Amygdala (tissue), 56 donors: ENCODE measurements at places on chromosomes 6 and 20.
A peak's percentile ranks its signal among the peaks of the same experiment; 100 is the strongest.

DNA sequence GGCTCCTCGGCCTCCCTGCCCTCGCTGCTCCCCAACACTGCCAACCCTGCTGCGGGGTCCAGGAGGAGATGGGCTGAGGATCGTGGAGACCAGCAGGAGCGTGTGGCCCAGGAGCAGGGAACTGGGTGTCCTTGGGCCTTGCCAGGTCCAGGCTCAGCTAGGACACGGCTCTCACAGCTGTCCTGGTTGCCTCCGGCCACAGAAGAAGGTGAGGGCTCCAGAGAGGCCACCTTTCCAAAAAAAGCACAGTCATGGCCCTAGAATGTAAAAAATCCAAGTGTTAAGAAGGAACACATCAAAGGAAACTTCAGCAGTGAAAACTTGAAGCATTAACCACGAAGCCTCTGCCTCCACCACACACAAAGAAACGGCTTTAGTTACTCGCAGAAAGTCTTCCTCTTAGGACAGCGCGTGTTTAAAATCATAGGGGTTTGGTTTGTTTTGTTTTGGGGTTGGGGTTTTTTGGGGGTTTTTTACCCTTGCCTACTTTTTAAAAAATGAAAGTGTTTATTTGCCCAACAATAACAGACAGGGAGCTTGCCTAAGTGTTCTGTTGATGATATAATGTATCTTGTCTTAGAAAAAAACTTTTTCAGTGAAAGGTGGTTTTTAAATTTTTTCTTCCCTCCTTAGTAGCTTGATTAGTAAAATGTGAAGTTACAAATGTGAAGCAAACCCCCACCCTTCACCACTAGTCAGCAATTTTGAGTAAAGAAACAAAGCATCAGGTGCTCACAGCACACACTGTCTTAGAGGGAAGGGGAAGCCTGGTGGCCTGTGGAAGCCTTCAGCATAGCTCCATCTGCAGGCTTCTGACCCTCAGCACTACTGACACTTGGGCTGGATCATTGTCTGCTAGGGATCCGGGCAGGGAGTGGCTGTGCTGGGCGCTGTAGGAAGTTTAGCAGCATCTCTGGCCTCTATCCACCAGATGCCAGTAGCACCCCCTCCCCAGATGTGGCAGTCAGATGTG is 60.0 kb downstream of the PTPN1 start:
- no peak for DNase-seq

- no peak for DNase-seq
Measured at GRCh38 chr6:11653028-11653583, 115.6 kb downstream of the TMEM170B start.

- DNase-seq = no peak
Measured at GRCh38 chr20:34222208-34222607, 19.0 kb upstream of the ASIP start.

DNA sequence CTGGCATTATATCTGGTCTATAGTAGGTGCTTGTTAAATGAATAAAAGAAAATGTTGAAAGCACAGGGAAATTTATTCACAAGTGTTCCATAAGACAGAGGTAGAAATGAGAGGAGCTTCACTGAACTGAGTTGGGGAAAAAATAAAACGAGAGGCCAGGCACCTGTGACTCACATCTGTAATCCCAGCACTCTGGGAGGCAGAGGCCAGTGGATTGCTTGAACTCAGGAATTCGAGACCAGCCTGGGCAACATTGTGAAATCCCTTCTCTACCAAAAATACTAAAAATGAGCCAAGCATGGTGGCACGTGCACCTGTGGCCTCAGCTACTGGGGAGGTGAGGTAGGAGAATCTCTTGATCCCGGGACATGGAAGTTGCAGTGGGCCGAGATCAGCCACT is 28.1 kb upstream of the IBTK start:
- no peak for DNase-seq

GRCh38 chr6:21496196-21496595 is 97.4 kb upstream of the SOX4 start:
- DNase-seq = no peak

- no peak for DNase-seq
Measured at GRCh38 chr6:65006788-65007187, 700.2 kb downstream of the EYS start.

- peak; percentile 96 for DNase-seq
Measured at GRCh38 chr20:34558320-34559218, at the start of gene MAP1LC3A. Gene MAP1LC3A (plus strand): TSS chr20:34558718. CDS start chr20:34558869, 151 bp downstream.

- DNase-seq = no peak
Measured at GRCh38 chr20:46044896-46045295, 15.9 kb downstream of the SLC12A5 start.

DNA sequence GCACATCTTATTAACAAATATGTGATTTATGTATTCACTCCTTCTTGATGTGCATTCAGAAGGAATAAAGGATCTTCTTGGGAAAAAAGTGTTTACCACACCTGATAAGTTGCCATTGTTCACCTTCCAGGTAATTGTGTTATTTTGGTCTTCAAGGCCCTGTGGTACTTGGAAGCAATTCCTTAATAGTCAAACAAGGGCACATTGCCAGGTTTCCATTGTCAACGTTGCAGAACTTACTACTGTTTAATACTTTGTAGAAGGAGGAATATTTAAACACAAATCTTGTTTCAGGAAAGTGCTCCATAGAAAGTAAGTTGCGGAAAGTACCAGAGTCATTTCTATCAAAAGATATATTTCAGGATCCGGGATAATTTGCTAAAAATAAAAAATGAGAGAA is 129.5 kb upstream of the SGK1 start:
- DNase-seq = no peak

GRCh38 chr6:2476376-2476775 is 231.0 kb upstream of the GMDS start:
- DNase-seq = no peak

DNA sequence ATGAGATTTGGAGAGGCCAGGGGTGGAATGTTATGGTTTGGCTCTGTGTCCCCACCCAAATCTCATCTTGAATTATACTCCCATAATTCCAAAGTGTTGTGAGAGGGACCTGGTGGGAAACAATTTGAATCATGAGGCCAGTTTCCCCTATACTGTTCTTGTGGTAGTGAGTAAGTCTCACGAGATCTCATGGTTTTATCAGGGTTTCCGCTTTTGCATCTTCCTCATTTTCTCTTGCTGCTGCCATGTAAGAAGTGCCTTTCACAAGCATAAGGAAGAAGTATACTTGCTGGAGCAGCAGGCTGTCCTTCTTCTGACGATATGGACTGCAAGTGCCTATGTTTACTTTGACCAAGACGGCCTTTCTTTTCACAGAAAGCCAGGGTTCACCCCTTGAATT is 270.5 kb downstream of the ESR1 start:
- DNase-seq = no peak

DNA sequence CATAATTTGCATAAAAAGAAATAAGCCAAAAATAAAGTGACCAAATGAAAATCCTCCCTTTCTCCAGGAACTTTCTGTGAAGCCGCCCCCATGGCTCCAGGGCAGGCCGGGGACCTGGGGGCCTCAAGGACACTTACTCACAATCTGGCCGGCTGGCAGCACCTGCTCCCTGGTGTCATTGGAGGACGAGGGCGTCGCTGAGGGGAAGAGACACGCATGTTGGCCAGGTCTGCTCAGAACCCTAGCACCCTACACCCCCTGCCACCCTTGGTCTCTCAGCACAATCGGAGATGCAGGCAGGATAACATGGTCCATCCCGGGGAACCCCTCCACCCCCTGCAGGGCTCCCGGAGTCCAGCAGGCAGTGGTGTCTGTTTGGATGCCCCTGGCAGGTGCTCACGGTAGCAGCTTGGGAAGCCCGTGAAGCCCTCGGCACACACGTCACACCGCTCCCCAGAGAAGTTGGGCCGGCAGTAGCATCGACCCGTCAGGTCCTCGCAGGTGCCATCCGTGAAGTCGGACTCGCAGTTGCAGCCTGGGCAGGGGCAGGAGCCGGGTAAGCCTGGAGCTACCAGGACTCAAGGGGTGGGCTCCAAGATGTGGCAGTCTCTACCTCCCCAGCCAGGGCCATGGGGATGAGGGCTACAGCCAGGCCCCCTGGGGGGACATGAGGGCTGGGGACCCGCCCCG is 21.3 kb downstream of the LAMA5 start:
- DNase-seq = no peak

GRCh38 chr6:25534942-25535631 is 116.9 kb upstream of the SCGN start:
- no peak for DNase-seq

DNA sequence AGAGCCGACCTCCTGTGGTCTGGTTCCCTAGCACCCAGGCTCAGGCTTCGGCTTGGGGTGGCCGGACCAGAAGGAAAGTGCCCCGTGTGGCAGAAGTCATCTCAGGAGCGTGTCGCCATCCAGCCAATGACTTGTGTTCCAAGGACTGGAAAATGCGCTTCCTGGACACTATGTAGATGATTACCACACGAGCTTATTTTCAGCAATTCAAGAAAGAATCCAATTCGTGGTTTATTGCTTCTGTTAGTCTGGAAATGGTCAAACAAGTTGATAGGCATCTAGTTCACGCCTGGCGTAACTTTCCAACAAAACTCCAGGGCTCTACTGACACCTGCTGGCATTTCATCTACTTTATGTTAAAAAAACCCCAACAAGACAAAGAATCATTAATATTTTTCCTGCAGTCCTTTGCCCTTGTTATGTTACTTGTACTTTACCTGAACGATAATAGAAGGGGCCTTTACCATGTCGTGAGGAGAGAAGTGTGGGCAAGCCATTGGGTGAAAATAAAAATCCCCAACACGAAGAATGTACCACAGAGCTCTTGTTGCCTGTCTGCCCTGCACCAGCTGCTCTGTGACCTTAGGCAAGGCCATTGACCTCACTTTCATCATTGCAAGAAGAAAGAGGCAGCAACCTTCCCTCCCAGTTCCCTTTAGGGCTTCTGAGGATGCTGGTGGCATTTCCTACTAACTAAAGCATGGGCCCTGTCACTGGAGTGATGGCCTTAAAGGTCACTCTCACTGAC is 154.7 kb upstream of the LAMP5 start:
- DNase-seq = peak; percentile 3

GRCh38 chr6:122077603-122078002 is 321.8 kb upstream of the HSF2 start:
- no peak for DNase-seq

- no peak for DNase-seq
Measured at GRCh38 chr20:1072258-1072657, 46.1 kb upstream of the PSMF1 start.

DNA sequence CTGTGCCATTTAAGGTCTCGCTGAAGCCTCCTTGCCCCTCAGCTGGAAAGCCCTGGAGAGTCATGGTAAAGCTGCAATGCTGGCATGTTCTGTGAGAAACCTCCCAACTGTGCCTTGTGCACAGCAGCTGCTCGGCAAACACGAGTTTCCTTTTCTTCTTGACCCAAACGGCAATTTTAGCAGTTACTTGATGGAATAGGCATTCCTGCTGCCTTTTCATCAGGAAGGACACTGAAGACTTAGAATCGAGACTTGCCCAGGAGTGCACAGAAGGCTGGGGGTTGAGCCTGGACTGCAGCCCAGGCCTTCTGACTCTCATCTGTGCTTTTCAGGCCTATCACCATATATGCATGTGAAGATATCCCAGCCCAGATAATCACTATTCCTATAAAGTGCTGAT is 28.7 kb upstream of the CLDN20 start:
- no peak for DNase-seq

GRCh38 chr20:62040381-62040922 is 25.2 kb downstream of the TAF4 start:
- no peak for DNase-seq

GRCh38 chr6:29705389-29706231 is 17.6 kb upstream of the HLA-F start:
- DNase-seq = no peak

- no peak for DNase-seq
Measured at GRCh38 chr6:170209354-170210025, 81.4 kb downstream of the DLL1 start.

GRCh38 chr20:33875055-33875454 is 63.9 kb downstream of the CHMP4B start:
- DNase-seq = no peak

GRCh38 chr6:122749451-122750050 is 30.0 kb upstream of the FABP7 start:
- DNase-seq = no peak

DNA sequence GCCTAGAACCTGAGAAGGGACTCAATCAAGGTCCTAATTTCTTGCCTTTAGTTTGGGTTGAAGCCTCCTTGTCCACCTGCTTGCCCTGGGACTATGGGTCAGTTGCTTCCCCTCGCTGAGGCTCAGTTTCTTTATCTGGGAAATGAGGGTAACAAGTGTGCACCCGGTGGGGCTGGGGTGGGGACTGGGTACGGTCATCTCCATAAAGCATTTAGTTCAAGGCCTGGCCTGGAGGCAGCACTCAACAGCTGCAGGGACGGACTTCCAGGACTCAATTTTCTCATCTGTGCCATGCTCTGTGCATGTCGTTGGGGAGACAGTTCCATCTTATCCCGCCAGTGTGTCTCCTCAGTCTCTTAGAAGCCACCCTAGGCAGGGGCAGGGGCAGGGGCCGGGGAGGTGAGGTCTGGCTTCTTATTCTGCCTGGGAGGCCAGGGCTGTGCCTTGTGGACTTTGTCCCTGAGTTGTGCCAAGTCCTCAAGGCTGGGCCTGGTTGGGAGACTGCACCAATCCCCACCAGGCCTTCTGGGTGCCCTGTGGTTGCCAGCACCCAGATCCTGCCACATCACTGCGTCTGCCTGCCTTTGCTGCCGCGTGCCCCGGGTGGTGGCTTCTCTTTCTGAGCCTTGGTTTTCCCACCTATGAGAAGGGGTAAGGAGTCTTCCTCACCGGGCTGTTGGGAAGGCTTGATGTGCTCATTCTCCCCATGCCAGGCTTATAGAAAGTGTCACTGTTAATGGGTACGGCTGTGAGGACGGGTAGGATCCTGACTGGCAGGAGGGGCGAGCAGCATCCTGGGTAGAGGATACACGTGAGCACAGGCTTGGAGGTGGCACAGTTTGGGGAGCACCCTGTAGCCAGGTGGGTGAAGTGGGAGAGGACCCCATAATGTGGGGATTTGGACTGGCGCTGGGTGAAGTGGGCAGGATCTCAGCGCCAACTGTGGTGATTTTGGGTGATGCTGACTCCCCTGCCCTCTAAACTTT is 8.6 kb downstream of the SRC start:
- no peak for DNase-seq

GRCh38 chr6:164106345-164106769 is 691.8 kb downstream of the QKI start:
- no peak for DNase-seq

- DNase-seq = no peak
Measured at GRCh38 chr6:65231616-65232015, 475.4 kb downstream of the EYS start.

GRCh38 chr20:16615199-16615598 is 42.0 kb upstream of the KIF16B start:
- no peak for DNase-seq

DNA sequence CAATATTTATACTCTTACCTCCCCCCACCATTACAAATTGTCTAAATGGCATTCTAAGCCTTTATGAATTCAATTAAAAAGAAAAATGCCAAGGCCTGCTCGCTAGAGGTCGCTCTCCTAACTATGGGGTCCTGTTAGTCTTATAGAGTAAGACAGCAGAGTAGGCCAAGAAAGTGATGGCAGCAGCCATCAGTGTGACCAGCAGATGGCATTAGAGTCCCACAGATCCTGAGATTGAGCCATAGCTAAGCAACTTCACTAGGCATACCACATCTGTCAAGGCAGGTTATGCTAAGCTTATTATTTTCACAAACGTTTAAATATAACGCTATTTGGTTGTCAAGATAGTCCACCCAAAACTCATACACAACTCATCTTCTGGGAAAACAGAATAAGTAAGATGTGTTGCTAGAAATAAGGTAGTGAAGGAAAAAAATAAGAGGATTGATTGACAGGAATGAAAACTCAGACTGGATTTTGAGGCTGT is 57.6 kb upstream of the SCAF8 start:
- peak; percentile 89 for DNase-seq

GRCh38 chr6:132194529-132194928 is 206.7 kb downstream of the MOXD1 start:
- DNase-seq = no peak
